ENCODE measurements at places on chromosomes 7 and 10.

DNA sequence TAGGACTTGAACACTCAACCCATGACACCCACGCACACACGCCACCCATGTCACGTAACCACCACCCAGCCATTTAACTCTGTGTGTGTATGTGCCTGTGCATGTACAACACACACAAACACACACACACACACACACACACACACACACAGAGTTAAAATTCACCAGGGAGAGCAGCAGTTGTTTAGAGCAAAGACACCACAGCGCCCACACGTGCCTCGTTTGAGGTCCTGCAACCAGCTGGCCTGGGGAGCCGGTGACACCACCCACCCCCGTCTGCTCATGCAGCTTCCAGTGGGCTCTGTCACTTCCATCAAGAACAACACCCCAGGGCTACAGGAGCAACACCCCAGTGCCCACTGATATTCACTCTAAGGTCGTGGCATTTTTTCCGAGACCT, 97.4 kb downstream of the ELFN1 start:
- DNase-seq, result no peak

DNA sequence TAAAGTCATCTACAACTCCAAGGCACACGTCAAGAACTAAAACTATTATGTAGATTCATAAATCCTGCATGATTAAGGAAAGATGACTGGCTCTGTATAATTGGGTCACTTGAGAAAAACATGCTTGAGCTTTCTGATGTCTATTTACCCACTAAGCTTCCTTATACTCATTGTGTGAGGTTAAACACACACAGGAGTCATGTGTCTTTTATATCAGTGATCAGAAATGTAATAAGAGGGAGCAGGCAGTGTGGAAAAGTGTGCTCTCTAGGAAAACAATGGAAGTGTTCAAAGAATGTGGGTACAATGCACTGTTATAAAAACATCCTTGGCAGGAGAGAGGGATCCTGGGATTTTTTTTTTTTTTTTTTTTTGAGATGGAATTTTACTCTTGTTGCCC, 108.6 kb upstream of the ARID5B start:
- no peak for DNase-seq

DNA sequence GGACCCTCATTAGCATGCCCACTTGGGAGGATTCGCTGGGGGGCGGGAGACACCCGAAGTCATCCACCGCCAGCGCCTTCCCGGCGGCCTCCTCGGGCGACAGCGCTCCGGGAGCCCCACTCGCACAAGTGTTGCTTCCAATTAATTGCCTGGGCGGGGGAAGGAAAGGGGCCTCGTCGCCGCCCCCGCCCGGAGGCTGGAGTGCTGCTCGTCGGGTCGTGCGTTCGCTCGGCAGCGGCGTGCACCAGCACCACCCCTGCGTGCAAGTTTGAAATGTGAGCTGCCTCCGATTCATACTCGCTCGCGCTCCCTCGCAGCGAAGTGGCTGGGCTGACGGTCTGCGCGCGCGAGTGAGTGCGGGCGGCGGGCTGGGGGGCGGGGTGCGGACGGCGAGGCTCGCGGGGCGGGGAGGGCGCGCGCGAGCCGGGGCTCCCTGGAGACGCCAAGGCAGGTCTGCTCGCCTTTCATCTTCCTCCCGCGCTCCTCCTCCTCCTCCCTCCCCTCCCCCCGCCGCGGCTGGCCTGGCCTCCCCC, 104.6 kb upstream of the PPIF start:
- DNase-seq, result peak; percentile 76

DNA sequence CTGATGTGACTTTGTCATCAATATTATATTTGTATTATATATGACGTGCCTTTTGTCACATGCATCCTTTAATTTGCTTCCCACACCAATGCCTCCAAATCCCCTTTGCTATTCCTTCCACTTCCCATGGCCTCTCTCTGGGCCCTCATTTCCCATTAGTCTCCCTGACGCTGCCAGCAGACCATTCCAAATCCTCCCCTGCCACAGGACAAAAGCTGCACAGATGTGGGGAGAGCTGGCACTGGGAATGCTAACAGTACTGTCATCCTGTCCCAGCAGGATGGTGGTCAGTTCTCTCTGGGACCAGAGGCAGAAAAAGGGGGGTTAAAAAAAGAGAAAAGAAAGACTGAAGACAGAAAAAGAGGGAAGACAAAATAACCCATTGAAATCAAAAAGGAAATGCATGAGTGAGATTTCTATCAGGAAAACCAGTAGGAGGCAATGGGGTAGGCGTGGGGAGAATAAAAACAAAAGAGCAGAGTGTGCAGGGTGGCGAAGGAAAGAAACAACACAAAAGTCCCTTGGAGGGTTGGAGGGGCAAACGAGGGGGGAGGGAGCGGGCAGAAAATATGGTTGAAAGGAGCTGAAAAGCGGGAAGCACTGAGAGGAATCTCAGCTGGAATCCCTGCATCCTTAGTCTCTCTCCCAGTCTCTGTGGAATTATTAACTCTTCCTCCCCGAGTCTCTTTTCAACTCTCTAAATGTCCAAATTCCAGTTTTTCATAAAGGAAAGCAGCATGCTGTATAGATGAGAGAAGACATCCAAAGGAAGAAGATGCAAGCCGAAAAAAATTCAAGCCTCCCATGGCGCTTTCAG, 59.2 kb upstream of the PTN start:
- DNase-seq, result no peak

DNA sequence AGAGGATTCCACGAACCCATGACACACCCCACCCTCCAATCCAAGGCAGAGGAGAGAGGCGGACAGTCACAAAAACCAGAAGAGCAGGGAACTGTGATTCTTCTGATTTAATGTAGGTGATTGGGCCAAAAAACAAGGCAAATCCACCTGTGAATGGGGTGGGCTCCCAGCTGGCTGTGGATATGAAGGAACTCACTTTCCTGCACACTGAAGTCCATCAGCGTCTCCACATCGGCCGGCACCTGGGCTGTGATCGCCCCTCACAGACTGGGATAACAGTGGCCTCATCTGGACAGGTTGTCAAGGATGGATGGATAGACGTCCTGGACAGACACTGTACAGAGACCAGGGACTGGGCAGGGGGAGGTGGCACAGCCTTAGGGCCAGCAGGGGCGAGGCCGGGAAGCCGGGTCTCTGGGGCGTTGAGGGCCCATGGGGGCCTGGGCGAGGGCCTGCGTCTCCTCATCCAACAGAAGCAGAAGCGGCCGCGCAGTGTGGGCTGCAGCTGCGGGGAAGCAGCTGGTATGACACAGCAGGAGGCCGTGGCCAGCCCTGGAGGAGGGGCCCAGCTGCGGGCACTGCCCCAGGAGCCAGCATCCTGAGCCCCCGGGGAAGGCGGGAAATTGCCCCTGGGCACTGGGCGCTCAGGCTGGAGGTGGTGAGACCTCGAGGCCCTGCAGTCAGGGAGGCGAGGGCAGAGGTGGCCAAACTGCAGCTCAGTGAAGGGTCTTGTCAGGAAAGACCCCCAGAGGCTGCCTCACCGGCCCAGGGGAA, 54.2 kb downstream of the DIP2C start:
- DNase-seq, result no peak

- DNase-seq, result no peak
These were observed 178.5 kb downstream of the AMPH start for GRCh38 chr7:38452681-38453108.
